Kasumi-1 (cell line): ENCODE measurements at places on chromosomes 4 and X.
A peak's percentile ranks its signal among the peaks of the same experiment; 100 is the strongest.

DNA sequence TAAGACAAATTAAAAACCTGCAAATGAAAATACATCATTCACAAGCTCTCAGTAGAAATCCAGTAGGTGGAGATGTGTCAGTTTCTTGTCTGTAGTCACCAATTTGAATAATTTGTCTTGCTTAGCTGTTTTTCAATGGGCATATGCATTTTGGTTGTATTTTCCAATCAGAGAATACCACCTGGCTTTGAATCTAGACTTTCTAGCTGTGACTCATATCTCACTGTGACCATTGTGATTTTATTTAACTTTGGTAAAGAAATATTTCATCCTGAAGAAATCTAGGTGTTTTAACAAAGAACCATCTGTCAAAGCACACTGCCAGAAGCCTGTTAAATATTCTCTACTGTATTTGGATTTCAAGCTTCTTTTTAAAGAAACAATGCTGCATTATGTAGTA lies 1650.6 kb upstream of the IGFBP7 start:
- DNase-seq: no peak

GRCh38 chr4:141497627-141498026 lies 138.8 kb upstream of the IL15 start:
- no peak for DNase-seq

DNA sequence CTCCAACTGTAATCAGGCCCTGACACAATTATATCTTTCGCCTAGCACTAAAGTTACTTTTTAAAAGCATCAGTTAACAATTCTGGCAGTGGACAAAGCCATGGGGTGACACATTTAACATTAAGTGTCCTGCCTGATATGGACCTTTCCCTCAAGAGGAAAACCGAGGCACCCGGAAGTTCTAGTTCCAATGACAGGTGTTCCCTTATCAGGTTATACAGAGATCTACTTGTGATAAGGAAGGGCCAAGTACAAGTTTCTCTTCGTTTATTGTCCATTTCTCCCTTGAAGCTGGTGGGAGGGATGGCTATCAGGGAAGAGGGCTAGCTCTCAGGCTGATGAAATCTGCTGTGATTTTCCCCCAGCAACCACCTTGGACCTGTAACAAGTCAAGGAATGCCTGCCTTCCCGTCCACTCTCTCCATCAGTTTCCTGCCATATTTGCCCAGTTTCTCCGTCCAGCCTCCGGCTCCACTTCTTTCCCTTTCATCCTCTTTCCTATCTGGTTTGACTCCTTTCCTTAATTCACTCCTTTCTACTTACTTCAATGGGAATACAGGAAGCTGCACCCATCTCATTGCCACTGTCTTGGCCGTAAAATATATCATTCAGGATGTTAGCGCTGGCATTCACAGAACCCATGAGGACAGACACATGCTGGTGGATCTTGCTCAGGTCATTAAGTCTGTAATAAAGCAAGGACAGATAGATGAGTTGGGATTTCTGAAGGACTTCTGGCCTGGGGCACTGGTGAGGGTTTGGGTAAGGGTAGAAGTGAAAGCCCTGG lies 95.0 kb downstream of the DGKK start:
- DNase-seq: no peak

DNA sequence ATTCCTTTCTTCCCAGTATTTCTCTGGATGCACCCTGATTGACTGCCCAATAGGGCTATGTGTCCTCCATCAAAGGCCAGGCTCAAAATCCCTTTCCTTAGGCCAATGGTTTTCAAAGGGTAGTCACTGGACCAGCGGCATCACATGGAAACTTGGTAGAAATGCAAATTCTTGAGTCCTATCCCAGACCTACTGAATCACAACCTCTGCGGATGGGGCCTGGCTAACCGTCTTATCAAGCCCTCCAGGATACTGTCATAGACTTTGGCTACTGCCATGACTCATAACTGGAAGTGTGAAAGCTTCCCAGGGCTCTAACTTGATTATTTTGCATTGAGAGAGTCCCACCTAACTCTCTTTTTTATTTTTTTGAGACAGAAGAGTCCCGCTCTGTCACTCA lies 71.9 kb upstream of the TFDP3 start:
- no peak for DNase-seq

GRCh38 chr4:145694929-145695328 lies 15.0 kb downstream of the C4orf51 start:
- DNase-seq: no peak

DNA sequence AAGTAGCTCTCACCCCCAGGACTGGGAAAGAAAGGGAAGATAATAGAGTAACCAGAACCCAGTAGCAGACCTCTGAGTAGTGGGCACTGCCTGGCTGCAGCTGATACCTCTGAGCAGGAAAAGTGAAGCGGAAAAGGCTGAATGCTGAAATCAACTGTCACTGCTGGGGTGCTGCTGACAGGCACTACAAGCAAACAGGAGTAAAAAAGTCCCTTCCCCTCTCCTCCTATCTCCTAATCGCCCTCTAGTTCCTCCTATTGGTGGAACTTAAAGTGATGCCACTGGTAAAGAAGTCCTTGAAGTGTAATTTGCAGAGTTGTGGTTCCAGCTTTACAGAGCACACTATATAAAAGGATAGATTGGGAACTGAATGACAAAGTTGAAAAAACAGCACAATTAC lies 32.8 kb upstream of the GLRB start:
- DNase-seq: peak; percentile 97

- no peak for DNase-seq
Observed at GRCh38 chr4:6195602-6196319, 4.6 kb downstream of the JAKMIP1 start.

DNA sequence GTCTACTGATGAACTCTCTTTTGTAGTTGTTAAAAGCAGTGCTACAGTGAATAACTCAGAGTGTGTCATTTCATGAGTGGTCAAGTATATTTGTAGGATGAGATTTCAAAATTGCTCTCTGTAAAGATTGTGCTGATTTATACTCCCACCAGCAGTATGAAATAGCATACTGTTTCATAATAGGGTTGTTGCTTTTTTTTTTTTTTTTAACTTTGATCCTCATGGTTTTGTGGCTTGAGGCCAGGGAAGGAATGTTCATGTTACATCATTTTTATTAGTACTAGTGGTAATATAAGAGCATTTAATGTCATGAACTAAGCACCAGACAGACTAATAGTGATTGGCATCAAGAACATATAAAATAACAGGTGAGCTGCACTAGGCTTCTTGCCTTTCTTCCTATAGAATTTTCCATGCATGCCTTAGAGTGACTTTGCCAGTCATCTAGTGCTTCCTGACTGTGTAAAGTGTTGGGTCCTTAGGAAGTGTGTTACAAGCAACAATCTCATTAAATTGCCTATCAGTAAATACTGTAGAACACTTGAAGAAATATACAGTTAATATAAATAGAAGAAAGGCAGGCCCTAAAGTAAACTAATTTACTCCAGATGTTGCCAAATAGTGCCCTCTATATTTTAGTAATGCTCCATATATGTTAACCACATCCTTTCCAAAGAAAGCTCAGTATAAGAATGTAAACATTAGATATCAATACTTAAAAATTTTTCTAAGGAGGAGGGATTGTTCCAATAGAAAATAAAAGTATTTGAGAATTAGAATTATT lies 38.6 kb upstream of the MSMO1 start:
- no peak for DNase-seq

DNA sequence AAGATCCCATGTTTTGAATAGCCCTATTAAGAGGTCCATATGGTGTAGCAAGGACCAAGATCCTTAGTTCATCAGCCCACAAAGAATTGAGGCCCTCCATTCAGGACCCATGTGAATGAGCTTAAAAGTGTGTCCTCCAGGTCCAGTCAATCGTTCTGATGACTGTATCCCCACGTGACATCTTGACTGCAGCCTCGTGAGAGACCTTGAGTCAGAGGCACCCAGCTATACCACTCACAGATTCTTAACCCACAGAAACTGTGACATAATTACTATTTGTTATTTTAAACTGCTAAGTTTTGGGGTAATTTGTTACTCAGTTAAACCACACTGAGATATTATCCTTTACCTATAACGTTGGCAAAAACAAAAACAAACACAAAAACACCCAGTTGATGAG lies 62.4 kb downstream of the ZNF182 start:
- no peak for DNase-seq

DNA sequence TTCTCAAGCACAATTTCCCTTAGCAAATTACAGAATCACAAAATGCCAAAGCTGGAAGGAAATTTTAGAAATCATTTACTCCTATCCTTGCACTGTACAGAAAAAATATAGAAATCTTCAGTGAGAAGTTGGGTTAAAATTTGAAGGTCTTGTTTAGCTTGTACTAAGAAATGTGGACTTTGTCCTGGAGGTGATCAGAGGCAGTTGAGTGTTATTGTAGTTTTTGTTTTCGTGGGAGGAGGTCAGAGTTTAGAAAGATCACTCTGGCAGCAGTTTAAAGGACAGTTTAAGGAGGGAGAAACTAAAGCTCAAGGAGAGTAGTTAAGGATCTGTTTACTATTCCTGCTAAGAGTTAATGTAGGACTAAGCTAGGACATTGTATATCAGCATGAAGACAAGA lies 54.4 kb upstream of the CXorf51B start:
- DNase-seq: no peak

GRCh38 chrX:129065895-129066294 lies 457.4 kb downstream of the SMARCA1 start:
- no peak for DNase-seq

GRCh38 chrX:9687899-9688298 lies 77.7 kb downstream of the GPR143 start:
- no peak for DNase-seq

GRCh38 chr4:1291996-1292702 lies 2.5 kb downstream of the MAEA start:
- no peak for DNase-seq

- peak; percentile 97 for DNase-seq
Observed at GRCh38 chr4:54657551-54658251, at the start of gene KIT. Gene KIT, plus strand, starts transcription at chr4:54657957. Its CDS starts 58 bp downstream, at chr4:54658015.

DNA sequence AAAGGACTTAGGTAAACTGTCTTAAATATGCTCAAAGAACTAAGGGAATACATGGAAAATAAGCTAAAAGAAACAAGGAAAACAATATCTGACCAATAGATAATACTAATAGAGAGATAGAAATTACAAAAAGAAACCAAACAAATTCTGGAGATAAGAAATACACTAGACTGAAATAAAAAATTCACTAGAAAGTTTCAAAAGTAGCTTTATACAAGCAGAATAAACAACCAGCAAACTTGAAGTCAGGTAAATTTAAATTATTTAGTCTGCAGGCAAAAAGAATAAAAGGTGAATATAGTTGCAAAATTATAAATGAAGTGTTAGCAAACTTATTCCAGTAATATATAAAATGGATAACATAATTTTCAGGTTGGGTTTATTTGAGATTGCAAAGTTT lies 760.9 kb upstream of the INTU start:
- no peak for DNase-seq

GRCh38 chr4:8073206-8073863 lies 85.3 kb downstream of the ABLIM2 start:
- DNase-seq: no peak

GRCh38 chr4:65023081-65023480 lies 613.8 kb upstream of the TECRL start:
- DNase-seq: no peak

GRCh38 chr4:171719691-171720090 lies 93.5 kb upstream of the GALNTL6 start:
- DNase-seq: no peak

- no peak for DNase-seq
Observed at GRCh38 chrX:8673201-8673600, 58.7 kb downstream of the ANOS1 start.

DNA sequence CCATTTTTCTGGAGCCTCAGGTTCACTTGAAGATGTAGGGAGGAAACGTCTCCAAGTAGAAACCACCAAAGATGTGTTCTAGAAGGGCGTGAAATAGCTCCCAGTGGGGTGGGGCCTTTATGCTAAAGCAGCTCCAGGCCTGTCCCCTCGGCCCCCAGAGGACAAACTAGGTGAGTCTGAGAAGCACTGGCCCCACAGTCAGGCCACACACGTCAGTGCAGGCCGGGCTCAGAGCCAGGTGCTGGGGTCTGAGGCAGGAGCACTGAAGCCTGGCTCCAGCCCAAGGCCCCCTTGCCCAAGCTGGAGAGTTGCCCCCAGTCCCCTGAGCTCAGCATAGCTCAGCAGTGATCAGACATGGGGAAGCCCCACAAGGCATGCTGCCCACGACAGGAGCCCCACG lies 95.4 kb upstream of the PSAPL1 start:
- no peak for DNase-seq

GRCh38 chr4:173091958-173092357 lies 76.7 kb upstream of the GALNT7 start:
- no peak for DNase-seq

GRCh38 chr4:147530723-147531122 lies 49.8 kb downstream of the EDNRA start:
- DNase-seq: no peak

DNA sequence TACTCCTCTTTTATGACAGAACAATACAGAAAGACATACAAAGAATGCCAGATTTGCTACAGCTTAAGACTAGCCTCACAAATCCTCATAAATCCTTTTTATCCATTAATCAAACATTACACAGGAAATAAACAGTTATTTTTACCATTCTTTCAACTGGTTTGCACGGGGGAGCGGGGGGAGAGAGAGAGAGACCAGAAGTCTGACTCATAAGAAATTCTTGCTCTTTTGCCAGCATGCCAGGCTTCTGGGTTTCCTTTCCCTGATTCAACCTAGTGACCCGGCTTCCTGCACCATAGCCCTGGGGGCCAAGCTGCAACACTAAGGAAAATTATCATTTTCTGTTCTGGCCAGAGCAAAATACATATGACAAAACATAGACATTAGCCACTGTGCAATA lies 6.8 kb upstream of the RRAGB start:
- DNase-seq: no peak

DNA sequence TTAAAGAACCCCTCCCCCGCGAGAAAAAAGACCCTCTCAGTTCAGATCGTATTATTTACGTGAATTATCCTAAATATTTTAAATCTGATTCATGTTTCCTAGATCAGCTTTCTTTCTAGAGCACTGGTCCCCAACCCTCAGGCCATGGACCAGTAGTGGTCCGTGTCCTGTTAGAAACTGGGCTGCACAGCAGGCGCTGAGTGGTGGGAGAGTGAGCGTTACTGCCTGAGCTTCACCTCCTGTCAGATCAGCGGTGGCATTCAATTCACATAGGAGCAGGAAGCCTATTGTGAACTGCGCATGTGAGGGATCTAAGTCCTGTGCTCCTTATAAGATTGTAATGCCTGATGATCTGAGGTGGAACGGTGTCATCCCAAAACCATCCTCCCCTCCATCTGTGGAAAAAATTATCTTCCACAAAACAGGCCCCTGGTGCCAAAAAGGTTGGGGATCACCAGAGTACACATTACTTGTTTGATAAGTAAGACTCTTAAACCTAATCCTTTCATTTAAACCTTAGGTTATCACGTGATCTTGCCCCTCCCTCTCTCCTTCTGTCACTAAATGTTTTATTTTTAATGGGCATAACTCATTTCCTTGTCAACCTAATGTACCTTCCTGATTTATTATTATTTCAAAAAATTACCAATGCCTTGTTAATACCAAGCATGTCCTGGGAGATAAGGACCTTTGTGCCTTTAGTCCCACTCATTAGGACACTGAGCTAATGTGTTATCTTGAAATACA lies 442.9 kb downstream of the TLL1 start:
- DNase-seq: no peak

DNA sequence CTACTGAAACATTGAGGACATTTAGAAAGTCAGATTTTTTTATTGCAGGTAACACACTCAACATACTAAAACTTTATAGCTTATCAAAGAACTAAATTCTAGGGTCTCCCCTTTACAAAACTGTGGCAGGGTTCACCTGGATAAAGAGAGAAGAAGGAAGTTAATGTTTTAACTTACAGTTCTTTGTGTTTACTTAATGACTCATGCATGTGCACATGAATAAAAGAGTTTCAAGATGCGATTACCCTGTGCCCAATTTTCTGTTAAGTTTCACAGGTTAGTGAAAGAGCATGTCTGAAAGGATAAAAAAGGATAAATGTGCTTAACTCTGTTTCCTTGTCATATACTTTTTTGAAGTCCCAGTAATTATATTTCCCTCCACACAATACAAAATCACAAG lies 16.8 kb downstream of the DCAF8L1 start:
- DNase-seq: no peak
